ENCODE measurements at places on chromosomes 11 and 22.
A peak's percentile ranks its signal among the peaks of the same experiment; 100 is the strongest.

DNA sequence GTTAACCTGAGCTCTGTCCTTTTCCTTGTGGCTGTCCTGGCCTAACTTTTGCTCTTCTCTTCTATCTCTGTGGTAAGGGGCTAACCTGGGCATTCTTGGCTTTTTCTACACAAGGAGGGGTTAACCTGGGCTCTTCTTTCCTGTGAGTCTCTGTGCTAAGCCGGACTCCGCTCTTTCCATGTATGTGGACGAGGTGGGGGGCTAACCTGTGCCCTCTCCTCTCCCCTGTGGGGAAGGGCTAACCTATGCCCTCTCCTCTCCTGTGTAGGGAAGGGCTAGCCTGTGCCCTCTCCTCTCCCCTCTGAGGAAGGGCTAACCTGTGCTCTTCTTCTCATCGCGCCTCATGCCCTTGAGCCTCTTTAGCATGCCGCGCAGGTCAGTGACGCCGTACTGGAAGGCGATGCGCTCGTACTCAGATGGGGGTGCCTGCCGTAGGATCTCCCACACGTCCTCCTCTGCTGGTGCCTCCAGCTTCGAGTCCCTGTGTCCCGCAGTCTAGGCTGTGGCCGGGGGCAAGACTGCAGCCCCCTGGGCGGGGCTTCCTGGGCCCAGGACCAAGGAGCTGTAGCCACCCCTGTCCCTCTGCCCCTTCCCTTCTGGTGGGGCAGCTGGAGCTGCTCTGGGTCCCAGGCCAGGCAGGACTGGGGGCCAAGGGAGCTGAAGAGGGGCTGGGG, 6.5 kb downstream of the MYBPC3 start:
- DNase-seq, result no peak

DNA sequence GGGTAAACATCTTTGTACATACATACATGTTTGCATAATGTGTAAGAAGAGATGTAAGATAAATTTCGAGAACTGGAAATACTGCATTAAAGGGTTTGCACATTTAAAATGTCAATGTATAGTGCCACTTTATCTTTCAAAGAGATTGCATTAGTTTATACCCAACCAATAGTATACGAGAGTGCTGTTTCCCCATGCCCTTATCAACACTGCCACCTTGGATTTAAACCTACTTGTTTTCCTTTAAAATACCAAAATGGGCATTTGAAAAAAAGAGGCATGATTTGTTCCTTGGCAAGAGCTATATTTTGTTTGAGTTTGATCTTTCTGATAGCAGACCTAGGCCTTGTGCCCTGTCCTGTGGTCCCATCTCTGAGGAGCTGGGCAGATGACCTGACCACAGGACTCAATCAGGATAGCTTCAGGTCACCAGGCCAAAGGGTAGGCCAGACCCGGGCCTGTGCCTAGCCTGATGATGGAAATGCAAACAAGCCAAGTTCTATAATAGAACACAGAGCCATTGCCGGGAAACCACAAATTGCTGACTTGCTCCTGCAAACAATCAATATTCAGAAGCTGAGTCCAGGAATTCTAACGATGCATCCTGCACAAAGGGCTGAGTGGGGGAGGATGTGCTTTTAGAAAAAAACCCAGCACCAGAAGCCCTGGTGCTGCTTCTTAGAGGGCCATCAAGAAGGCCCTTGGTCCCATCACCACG, 16.9 kb upstream of the ALG8 start:
- DNase-seq, result no peak

- DNase-seq, result no peak
These were observed 1.3 kb upstream of the B4GALNT4 start for GRCh38 chr11:367956-368413.

GRCh38 chr11:69400771-69401590, 80.5 kb upstream of the LINC01488 start:
- no peak for DNase-seq

GRCh38 chr11:113949891-113950290, 25.0 kb upstream of the HTR3A start:
- no peak for DNase-seq

- no peak for DNase-seq
These were observed 829 bp upstream of the ZBED5 start for GRCh38 chr11:10858439-10859325.

- DNase-seq, result no peak
These were observed 218.2 kb upstream of the CCDC179 start for GRCh38 chr11:23078289-23078971.

GRCh38 chr22:22759371-22759770, 115.0 kb downstream of the GGTLC2 start:
- peak; percentile 21 for DNase-seq

- no peak for DNase-seq
These were observed 10.8 kb upstream of the MS4A13 start for GRCh38 chr11:60504219-60504905.

GRCh38 chr11:48142889-48143288, 73.7 kb upstream of the OR4B1 start:
- DNase-seq, result no peak

GRCh38 chr11:128725630-128726319, 31.9 kb downstream of the FLI1 start:
- DNase-seq, result no peak

GRCh38 chr11:31236143-31236542, 133.4 kb downstream of the DCDC1 start:
- DNase-seq, result no peak

GRCh38 chr11:75205564-75206020, 35.0 kb upstream of the TPBGL start:
- no peak for DNase-seq

DNA sequence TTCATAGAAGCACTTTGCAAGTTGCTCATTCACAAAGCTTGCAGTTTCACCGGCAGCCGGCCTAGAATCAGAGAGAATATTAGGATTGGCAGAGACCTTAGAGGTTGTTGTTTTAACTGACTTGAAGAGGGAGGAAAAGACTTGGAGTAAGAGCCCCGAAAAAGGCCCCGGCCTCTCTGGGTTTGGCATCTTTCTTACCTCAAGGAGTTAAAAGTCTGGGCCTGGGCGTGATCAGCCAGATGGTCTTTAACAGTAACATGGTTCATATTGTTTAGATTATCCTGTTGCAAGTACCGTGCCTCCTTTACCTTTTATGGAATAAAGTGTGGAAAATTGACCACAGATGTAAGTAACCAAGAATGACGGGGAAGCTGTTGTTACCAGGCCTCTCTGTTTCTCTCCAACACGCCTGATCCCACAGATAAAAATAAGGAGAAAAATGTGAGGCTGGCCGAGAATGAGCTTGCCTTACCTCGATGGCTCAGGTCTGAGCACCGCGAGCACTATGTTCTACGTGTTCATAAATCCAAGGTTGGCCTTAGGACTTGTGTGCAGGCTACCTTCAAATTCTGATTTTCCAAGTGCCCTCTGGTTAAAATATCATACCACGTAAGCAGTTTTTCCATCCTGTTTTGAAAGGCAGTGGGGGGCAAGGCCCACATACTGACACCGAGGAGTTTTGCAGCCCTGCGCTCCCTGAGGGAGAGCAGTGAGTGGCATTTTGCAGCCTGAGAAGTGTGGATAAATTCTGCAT, 56.4 kb downstream of the PARVA start:
- DNase-seq, result no peak

DNA sequence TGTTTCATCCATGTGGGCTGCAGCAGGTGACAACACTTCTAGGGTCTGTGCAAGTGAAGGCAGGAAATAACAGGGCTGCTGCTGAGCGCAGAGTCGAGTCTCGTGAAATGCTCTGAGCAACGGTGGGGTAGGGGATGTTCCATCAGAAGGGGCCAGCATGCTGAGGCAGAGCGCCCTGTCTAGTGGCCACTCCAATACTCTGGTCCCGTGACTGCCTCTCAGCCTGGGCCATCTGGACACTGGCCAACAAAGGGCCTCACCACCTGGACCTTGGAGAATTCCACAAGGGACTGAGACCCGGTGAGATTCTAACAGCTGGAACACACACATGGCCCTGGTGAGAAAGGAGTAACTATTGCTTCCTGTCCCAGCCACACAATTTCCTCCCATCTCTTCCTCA, 375.7 kb downstream of the SHANK2 start:
- DNase-seq, result no peak

GRCh38 chr11:101043940-101044339, 85.7 kb downstream of the PGR start:
- DNase-seq, result no peak

GRCh38 chr11:128481135-128481534, 106.2 kb downstream of the ETS1 start:
- DNase-seq, result no peak

Data from osteocyte (in vitro differentiated cells).